Stimulated activated CD4-positive, alpha-beta T cell treated with anti-CD3 and anti-CD28 coated beads, TNF-alpha, amount 100 ng/mL, for 4 hours (primary cell): ENCODE measurements at places on chromosomes 12 and 14.

GRCh38 chr14:67532998-67533753 lies at the start of gene PLEKHH1:
PLEKHH1 (plus strand) TSS chr14:67533290; CDS start chr14:67541868, 8,578 bp downstream.
- DNase-seq: no peak

DNA sequence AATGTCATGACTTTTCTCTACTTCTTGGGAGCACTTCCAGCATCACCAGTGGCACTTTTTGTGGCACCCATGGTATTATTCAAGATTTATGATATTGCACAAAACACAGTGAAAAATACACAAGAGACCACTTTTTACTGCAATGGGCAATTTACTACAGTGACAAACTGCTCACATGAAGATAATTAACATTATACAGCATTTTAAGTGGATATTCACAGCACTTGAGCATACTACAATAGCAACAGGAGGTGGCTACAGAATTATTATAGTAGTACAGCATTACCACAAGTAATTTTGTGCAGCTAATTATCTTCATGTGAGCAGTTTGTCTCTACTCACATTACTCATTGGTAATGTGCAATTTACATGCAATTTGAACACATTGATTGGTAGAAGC lies 18.3 kb downstream of the IL26 start:
- DNase-seq: no peak

DNA sequence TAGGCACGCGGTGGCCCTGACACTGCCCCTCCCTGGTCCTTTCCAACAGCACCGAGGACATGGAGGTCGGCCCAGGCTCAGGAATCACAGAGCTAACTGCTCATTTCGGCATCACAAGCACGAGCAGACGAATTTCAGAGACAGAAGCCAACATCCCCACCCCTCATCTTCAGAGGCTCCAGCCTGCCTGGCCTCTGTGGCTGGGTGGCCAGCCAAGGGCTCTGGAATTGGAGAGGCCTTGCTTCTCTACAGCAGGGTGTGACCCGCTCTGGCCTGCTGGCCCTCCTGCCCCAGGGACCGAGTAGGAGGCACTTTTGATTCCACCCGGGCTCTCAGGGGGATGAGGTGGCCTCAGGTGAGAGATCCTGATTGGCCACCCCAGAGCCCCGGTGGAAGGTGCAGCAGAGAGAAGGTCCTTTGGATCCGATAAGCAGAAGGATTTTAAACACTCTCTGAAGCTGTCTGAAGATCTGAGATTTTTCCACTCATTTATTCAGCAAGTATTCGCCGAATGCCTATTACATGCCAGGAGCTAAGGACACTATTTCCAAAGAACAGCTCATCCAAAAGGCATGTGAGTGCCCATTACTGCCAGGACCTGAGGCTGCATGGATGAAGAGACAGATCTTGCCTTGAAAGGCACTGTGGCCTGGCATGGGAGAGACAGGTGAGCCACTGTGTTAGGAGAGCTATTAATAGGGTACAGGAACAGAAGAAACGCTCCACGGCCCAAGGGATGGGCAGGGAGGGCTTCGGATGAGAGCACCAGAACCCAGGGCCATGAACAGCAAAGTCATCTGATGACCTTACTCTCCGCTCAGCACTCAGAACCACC lies 10.2 kb downstream of the BAG5 start:
- no peak for DNase-seq

GRCh38 chr12:47280543-47281300 lies 201.0 kb upstream of the AMIGO2 start:
- no peak for DNase-seq

- no peak for DNase-seq
Observed at GRCh38 chr12:34205401-34205800, 183.1 kb downstream of the ALG10 start.

DNA sequence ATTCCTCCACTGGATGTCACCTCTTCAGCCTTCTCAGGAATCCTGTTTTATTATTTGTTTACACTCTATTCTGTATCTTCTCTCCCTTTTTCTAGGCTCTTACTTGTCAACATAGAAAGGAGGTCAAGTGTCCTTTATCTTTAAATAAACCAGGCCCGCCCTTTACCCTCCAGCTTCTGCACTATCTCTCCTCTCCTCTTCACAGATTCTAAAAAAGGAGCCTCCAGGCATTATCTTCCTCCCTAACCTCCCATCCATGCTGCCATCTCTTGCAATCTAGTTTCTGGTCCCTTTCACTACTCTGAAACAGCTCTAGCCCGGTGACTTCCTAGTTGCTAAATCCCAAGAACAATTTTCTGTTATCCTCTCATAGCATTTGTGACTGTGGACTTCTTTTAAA lies 24.1 kb upstream of the ARID2 start:
- no peak for DNase-seq

- no peak for DNase-seq
Observed at GRCh38 chr12:70190262-70191010, 52.8 kb upstream of the CNOT2 start.

DNA sequence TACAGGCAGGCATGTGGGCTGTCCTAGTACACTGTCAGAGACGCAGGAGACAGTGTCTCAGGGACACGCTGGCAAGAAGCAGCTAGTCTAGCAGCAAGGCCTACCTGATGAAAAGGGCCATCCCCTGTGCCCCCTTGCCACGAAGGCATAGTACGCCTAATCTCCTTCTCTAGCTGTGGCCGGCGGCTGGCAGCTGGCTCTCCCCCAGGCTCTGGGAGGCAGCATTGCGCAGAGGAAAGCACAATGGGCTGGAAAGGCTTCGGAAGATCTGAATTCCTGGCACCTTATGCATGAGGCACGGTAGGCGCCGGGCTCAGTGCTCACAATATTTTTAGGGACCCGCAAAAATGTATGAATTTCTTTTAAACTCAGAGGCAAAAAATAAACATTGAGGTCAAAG lies 16.0 kb upstream of the PLEKHH1 start:
- no peak for DNase-seq

GRCh38 chr14:29645117-29645516 lies 282.5 kb downstream of the PRKD1 start:
- DNase-seq: no peak

DNA sequence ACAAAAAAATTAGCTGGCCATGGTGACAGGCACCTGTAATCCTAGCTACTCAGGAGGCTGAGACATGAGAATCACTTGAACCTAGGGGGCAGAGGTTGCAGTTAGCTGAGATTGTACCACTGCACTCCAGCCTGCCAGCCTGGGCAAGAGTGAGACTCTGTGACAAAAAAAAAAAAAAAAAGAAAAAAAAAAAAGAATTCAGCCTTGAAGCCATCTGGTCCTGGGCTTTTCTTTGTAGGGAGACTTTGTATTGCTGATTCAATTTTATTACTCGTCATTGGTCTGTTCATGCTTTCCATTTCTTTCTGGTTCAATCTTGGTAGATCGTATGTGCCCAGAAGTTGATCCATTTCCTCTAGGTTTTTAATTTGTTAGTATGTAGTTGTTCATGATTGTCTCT lies 243.1 kb downstream of the RAD51B start:
- DNase-seq: no peak

GRCh38 chr14:29075761-29076160 lies 309.2 kb downstream of the FOXG1 start:
- DNase-seq: no peak

GRCh38 chr12:12398026-12398859 lies 41.4 kb downstream of the BORCS5 start:
- DNase-seq: no peak

DNA sequence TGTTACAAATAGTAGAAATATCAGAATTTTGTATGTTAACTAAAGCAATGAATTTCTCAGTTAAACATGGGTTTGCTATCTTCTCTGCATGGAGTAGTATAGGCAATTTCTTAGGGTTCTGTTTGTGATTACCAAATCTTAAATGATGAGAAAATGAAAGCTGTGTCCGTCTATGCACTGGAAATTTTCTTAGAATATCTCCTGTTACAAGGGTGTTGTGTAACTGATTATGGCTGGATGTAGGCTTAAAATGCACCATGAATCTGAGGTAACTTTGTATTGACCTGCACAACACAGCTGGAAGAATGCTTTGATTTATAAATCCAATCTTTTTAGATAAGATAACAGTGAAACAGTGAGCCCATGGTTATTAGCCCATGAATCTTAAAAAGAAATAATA lies 17.8 kb downstream of the TRIP11 start:
- no peak for DNase-seq

DNA sequence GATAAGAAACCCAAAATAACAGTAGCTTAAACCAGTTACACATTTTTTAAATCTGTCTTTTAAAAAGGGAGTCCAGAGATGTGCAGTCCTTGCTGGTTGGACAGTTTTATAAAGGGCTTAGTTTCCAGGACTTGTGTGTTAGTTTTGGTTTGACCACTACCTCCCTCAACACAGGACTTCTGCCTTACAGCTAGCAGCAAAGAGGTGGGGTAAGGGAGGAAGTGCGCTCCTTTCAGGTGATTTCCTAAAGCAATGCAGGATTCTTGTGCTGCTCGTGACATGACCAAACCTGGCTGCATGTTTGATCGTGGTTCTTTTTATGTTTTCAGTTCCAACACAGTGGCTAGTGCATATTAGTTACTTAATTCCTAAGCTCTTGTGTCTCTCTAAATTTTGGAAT lies 266.2 kb downstream of the TMTC2 start:
- no peak for DNase-seq

- no peak for DNase-seq
Observed at GRCh38 chr12:51669996-51670395, 79.0 kb downstream of the SCN8A start.

- DNase-seq: no peak
Observed at GRCh38 chr12:8561011-8561410, 20.3 kb upstream of the CLEC4E start.

DNA sequence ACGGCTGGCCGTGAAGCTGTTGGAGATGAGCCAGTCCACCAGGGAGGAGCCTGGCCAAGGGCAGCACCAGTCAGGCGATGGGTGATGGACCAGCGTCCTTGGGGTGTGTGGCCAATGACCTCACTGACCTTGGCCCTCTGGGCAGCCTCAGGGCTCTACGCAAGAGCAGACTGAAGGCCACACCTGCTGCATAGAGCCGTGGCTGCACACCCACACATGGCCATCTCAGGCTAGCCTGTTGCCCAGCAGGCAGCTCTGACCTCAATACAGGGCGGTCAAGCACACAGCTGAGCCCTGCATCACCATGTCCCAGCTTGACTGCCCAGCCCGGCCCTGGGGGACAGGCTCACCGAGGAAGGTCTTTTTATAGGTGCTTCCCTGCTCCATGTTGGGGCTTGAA lies 19.2 kb downstream of the PLEK2 start:
- DNase-seq: no peak

GRCh38 chr14:68538639-68539038 lies 254.2 kb downstream of the ZFP36L1 start:
- DNase-seq: no peak
